ENCODE measurements at places on chromosomes 7 and 10. TPM values are rescaled to one million over a fixed set of nuclear protein-coding genes. Genes with fewer than 3 reads are reported as not detected.

The TET1 gene
- 0.38 TPM for polyA plus RNA-seq

The UPK3BL2 gene
- 10.4 TPM for polyA plus RNA-seq

- no peak for DNase-seq
These were observed 1033.8 kb upstream of the AUTS2 start for GRCh38 chr7:68564306-68565135.

- no peak for DNase-seq
These were observed 77.0 kb downstream of the ZNF277 start for GRCh38 chr7:112283382-112283910.

GRCh38 chr7:133635541-133635940, 382.7 kb downstream of the EXOC4 start:
- DNase-seq, result no peak

DNA sequence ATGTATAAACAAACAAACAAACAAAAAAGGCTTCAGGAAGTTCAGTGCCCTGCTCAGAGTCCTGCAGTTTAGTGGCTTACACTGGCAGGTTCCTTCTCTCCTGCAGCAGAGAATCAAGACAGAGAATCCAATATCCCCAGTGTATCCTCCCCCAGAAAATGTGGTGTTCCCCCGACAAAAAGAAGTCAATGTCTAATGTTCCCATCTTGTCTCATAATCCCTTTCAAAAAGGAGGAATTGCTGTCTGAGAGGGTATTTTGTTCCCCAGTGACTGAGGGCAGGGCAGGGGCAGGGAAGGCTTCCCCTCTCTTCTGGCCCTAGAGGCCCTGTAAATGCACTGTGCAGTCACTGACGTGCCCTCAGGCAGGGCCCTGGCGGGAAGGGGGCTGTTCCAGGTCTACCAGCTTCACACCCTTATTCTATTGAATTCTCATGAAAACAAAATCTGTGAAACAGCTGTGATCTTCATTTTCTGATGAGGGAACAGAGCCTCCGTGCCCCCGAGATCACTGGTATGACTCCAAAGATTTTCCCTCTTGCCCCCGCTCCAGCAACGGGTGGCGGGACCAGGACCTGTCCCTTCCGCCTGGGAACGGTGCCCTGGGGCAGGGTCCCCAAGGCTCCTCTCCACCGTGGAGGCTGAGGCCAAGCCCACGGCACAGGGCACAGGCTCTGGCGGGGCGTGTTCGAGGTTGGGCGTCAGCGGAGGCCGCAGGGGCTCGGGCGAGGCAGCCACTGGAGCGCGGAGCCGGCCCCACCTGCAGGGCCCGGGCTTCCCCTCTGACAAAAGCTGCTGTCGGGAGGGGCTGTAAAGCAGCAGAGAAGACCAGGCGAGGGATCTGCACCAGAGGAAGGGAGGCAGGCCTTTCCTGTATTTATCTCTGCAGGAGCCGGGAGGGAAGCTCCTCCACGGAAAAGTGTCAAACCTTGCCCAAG, 13.4 kb upstream of the WDFY4 start:
- DNase-seq, result no peak

- DNase-seq, result no peak
These were observed 11.6 kb downstream of the PDLIM1 start for GRCh38 chr10:95279042-95279820.

DNA sequence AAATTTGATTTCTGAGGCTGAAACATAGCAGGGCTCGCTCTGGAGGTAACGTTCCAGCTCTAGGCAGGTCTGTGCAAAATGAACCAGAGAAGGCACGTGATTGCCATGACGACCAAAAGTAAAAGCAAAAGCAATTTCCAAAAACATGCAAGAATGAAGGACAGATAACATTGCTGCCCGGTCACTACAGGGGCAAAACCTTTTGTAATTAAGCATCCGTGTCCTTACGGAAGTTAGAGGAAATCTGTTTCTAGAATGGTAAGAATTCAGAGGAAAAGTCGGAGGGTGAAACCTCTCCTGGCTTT, 2.9 kb downstream of the KLF6 start:
- DNase-seq, result no peak

All from SK-N-SH (cell line).